ENCODE measurements at places on chromosomes 2 and 18.

GRCh38 chr2:198408171-198408570, 603.8 kb downstream of the PLCL1 start:
- no peak for DNase-seq

GRCh38 chr2:189522435-189523151, 58.0 kb downstream of the SLC40A1 start:
- no peak for DNase-seq

GRCh38 chr2:241752689-241753276, 18.4 kb downstream of the D2HGDH start:
- DNase-seq: no peak

DNA sequence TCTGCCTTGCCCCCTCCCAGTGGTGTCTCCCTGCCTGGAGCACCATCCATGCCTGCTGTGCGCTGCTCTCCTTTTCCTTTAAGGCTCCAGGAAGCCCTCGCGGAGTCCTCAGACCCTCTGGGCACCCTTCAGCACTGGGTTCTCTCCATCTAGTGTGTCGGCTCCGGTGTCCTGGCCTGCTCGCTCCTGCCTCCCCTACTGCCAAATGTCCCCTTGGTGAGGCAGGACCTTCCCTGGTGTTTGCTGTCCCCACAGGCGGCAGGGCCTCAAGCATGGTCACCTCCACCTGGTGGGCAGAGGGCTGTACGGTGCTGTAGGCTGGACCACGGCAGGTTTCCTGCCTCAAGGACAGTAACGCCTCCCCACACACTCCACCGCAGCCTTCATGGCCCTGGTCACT, 90.2 kb downstream of the DGKD start:
- no peak for DNase-seq

DNA sequence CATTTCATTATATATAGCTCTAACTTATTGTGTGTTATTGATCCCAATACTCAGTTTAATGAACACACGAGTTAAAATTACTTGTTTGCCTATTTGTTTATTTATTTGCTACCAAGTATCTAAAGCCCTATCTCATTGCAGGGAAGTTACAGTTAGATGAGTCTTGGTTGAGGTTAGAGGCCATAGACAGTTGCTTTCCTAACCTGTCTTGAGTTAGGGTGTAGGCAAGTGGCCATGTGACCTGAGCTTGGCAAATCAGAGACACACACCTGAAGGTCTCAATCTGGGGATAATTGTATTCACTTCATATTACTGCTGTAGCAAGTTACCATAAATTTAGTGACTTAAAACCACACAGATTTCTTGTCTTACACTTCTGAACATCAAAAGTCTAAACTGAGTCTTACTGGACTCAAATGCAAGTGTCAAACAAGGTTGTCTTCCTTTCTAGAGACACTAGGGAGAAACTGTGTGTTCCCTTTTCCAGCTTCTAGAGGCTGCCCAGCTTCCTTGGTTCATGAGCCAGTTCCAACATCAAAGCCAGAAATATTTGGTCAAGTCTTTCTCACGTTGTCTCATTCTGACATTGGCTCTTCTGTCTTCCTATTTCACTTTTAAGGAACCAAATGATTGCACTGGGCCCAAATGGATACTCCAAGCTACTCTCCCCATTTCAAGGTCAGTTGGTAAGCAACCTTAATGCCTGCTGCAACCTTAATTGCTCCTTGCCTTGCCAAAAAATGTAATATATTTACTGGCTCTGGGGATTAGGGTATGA, 39.7 kb downstream of the COL3A1 start:
- no peak for DNase-seq

GRCh38 chr2:177169810-177170514, 42.6 kb upstream of the HNRNPA3 start:
- no peak for DNase-seq

DNA sequence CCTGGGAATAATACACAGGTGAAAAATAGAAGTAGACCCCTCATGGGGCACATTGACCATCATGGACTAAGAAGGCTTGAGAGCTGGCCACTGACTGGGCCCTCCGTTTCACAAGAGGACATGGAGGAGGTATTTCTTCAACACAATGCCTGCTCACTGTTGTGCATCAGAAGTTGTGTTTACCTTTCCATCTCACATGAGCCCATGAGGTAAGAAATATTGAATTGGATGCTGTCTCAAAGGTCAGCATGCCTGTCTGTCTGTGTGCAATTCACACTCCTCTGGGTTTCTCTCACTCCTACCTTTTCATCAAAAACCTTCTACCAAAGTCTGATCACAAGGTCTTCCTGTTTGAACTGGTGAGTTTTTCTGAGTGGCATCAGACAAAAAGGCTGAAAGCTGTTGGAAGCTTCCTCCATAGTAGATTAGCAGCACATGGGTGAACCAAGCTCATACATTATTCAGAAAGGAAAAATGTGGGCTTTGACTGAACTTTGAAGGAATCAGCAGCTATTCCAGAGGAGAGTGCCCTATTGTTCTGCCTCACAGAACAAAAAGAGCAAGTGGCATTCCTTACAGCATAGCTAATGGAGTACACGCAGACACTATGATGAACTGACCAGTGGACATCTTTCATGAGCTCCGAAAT, 143.2 kb upstream of the RND3 start:
- no peak for DNase-seq

- no peak for DNase-seq
These were observed 34.7 kb upstream of the REEP1 start for GRCh38 chr2:86372133-86372532.

DNA sequence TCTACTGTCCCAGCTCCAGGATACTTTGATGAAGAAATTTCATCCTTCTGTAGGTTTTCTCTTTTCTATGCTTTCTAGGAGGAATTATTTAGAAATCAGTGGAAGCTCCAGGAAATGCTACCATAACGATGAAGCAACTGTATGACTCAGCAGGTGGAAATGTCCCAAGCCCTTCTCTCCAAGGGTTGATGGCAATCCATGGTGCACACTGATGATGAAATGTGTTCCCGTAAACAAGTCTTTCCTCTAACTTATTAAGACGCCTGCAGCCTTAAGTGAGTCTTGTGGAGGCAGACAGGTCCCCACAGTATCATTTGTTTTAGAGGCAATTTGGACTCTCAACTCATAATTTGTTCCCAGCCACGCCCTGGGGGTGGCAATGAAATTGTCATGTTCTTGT, 777.6 kb upstream of the SOX11 start:
- no peak for DNase-seq

DNA sequence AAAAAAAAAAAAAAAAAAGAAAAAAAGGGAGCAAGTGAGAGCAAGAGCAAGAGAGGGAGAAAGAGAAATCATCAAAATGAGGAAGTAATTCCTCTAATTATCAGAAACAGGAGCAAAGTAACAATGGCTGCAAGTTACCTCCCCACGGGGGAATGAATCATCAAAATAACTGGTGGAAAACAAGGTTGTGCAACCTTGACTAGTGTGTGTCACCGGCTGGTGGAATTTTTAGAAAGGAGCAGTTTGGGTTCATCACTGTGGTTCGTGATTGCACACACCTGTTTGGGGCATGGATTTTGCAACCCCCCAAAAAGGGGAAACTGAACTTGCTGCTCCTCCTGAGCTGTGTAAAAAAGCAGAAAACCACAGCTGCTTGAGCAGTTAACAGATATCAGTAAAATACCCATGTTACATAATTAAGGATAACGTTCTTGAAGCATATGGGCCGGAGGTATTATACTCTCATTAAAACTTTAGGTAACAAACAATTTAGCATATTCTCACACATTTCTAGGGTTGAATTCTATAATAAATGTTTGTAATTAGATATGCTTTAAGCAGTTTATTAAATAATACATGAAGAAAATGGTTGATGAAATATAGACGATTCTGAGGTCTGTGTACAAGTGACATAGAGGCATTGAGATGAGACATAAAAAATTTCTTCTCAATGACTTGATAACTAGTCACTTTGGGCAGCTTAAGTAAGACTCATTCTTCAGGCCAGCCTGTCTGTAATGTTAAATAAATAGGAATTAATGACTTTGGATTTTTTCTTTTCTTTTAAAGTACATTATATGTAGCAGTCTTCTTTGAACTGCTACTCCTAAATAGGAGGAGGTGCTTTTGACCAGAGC, 184.2 kb upstream of the ZEB2 start:
- peak; percentile 2 for DNase-seq

GRCh38 chr2:38323623-38324022, 53.5 kb downstream of the ATL2 start:
- DNase-seq: no peak

GRCh38 chr2:238060542-238061314, at the start of gene SCLY:
SCLY (plus strand) TSS chr2:238061001; CDS start chr2:238061055, 54 bp downstream.
- peak; percentile 97 for DNase-seq

GRCh38 chr2:11103984-11104793, 51.1 kb upstream of the SLC66A3 start:
- peak; percentile 48 for DNase-seq

- no peak for DNase-seq
These were observed 247.1 kb downstream of the OSR1 start for GRCh38 chr2:19111354-19111753.

GRCh38 chr2:121570036-121570666, 39.5 kb downstream of the RNU4ATAC start:
- DNase-seq: no peak

DNA sequence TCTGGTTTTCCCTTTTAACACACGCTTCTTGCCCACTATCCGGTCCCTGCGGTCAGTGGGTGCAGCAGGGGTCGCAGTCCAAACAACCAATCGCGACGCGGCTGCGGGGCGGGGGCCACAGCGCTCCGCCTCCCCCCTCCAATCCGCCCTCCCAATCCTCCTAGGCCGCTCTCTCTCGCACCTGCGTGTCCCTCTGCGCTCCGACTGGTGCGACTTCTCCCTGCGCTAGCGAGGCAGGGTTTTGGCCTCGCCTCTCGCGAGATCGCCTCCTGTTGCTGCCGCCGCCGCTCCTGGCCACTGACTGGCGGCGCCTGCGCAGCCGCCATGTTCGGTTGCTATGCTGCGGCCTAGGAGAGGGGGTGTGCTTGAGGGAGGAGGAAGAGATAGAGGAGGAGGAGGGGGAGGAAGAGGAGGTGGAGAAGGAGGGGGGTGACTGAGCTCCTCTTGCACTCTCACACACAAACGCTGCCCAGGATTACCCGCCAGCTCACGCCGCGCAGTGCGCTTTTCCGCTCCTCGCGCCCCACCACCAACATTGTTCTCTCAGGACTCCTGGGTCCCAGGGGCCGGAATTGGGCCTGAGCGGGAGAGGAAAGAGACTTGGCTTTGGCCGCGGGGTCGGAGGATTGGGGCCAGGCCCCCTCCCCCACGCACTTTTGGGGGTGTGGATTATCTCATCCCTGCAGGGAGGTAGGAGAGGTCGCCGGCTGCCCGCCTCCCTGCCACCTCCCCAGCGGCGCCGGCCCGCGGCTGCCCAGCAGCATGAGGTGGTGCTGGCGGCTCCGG, at the start of gene PTPN4:
TSS of gene PTPN4 (plus strand) at position 472 of the 786 bp plus-strand sequence. CDS start 49,932 bp downstream, outside the sequence.
- DNase-seq: peak; percentile 96

GRCh38 chr2:55395724-55396605, 23.7 kb downstream of the CCDC88A start:
- no peak for DNase-seq

- DNase-seq: no peak
These were observed 60.1 kb upstream of the ACTR3 start for GRCh38 chr2:113829761-113830160.

- no peak for DNase-seq
These were observed 46.6 kb upstream of the MAL start for GRCh38 chr2:94978917-94979316.

- no peak for DNase-seq
These were observed 39.1 kb downstream of the PCARE start for GRCh38 chr2:29035016-29035745.

GRCh38 chr2:216159646-216160045, 50.5 kb downstream of the XRCC5 start:
- DNase-seq: no peak

DNA sequence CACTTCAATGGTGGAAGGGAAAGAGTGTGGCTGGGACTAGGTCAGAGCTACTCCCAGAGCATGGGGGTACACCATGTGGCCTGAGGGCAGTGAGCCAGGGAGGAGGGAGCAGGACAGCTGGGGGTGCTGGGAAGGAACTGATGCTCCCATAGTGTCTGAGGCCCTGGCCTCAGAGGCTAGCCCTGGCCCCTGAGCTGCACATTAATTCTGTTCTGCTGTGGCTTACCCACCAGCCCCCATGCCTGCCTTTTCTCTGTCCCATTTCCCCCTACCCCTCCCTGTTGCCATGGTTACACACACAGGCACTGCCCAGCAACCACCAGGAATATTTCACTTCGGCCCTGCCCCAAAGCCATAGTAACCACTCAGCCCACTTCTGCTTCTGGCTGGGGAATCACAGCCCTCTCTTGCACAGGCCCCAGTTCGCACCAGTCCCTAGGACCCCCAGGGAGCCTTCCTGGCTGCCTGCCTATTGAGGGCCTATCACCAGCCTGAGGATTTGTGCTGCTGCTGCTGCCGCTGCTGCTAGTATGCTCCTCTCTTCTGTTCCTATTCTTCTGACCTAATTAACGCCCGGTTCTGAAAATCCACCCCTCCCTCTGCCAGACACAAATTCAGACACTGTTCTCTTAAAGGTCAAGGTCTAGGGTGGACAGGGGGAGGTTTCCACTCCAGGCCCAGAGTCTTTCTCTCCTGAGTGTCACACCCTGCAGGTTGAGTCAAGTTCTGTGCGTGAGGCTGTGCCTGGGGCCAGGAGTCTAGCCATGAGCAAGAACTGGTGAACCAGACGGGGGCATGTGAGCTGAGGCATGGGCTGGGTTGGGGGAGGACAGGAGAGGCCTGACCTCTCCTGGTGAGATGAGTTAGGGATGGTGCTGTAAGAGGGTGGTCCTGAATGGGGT, 87.1 kb upstream of the MCFD2 start:
- no peak for DNase-seq

GRCh38 chr2:98900721-98901120, 35.3 kb downstream of the CRACDL start:
- DNase-seq: no peak

All from activated CD4-positive, alpha-beta T cell treated with anti-CD3 and anti-CD28 coated beads for 48 hours (primary cell).